GM18507 (cell line): ENCODE measurements at places on chromosomes 6 and 20.

DNA sequence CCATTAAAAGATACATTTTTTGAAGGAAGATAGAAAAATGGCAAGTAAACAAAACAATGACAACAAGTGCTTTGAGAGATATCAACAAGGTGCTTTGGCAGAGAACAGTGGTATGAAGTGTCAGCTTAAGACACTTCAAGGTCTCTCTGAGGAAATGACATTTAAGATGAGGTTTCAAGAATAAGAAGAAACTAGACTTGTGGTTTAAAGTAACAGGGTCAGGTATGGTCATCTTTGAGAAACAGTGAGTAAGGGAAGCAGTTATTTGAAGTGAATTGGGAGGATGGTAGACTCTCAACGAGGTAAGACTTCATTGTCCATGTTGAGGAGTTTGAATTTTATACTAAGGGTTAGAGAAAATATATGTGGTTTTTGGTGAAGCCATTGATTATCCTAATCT is 77.8 kb downstream of the SYCP2L start:
- DNase-seq, result no peak

GRCh38 chr20:51688600-51689244 is 79.5 kb downstream of the ATP9A start:
- no peak for DNase-seq

- no peak for DNase-seq
Observed at GRCh38 chr6:79269877-79270276, 35.4 kb upstream of the HMGN3 start.

DNA sequence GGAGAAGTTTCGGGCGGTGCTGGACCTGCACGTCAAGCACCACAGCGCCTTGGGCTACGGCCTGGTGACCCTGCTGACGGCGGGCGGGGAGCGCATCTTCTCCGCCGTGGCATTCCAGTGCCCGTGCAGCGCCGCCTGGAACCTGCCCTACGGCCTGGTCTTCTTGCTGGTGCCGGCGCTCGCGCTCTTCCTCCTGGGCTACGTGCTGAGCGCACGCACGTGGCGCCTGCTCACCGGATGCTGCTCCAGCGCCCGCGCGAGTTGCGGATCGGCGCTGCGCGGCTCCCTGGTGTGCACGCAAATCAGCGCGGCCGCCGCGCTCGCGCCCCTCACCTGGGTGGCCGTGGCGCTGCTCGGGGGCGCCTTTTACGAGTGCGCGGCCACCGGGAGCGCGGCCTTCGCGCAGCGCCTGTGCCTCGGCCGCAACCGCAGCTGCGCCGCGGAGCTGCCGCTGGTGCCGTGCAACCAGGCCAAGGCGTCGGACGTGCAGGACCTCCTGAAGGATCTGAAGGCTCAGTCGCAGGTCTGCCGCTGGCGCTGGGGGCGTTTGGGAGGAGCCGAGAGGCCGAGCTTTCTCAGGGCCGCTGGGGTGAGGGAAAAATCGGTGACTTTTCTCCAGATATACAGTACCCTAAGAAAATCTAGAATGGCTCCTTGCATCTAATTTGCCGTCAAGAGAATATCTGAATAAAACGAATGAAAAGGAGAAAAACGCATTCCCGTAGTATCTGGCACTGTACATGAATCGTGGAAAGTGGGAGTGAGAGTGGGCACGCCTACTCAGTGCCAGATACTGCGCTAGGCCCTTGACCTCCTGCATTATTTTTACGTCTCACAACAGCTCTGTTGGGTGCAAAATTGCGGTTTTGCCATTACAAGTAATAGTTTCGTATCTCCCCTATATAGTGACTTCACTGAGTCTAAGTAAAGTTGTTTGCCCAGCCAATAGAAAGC is 1.0 kb downstream of the CALHM6 start:
- DNase-seq, result peak; percentile 68

DNA sequence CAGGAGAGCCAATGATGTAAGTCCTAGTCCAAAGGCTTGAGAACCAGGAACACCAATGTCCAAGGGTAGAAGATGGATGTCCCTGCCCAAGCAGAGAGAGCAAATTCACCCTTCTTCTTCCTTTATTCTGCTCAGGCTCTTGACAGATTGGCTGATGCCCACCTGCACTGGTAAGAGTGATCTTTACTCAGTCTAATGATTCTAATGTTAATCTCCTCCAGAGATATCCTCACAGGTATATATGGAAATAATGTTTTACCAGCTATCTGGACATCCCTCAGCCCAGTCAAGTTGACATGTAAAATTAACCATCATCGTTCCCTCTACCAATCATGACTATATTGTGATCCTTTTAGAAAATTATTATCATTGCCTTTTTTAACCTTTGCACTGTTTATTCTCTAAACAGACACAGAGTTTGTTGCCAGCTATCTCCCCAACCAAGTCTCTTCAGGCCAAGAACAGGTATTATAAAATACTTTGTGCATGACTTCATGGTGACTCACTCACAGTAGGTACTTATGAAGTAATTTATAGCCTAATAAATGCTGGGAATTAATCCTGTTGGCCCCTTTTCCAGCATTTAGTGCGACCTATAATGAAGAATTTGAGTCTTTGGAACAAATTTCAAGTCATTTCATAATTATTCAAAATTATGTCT is 26.2 kb upstream of the TSHZ2 start:
- no peak for DNase-seq

DNA sequence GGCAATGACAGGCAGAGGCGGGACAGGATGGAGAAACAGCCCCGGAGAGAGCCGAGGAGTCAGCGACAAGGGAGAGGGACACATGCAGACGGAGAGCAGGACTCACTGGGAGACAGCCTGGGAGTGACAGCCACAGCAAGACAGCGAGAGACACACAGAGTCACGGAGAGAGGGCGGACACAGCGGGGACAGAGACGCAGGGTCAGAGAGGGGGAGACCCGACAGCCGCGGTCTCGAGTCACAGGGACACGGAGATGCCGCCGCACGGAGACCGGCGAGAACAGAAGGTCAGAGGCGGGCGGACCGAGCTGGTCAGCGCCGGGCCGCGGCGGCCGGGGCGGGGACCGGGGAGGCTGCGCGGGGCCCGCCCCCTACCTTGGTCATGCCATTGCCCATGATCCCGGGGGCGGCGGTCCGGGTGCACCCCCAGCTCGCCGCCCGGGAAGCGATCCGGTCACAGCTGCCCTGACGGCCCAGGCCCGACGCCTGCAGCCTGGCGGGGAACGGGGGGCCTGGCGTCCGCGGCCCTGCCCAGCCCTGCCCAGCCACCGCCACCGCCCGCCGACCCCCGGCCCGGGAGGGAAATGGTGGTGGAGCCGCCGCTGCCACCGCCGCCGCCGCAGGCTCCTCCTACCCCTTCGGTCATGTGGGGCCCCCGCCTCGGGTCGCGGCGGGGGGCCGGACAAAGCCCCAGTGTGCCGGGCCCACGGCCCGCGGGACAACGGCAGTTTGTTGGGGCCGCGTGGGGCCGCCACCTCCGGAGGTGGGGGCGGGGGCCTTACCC is at the start of the genes DUSP15 and TTLL9:
DUSP15 (minus strand) TSS at position 586 of the 784 bp plus-strand sequence; CDS start at position 396, 190 bp downstream.
TTLL9 (plus strand) TSS at position 693 of the 784 bp plus-strand sequence. CDS start 493 bp downstream, outside the sequence.
- DNase-seq, result no peak

- no peak for DNase-seq
Observed at GRCh38 chr6:25222006-25222678, 57.0 kb upstream of the CARMIL1 start.

DNA sequence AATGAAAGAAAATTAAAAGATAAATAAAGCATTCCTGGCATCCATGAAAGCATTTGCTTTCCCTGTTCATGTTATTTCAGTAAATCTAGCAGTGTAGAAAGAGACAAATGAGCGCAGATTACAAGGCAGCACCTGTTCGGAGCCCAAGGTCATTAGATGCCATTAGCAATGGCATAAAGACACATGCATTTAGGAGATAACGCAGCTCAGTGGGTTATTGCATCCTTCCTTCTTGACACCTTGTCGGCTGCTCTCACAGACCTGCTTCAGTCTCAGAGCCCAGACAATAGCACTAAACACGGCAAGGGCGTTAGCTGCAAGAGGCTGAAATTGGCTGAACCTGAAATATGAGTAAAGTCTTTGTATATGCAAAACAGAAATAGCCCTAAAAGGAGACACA is 140.3 kb downstream of the ATXN1 start:
- no peak for DNase-seq

DNA sequence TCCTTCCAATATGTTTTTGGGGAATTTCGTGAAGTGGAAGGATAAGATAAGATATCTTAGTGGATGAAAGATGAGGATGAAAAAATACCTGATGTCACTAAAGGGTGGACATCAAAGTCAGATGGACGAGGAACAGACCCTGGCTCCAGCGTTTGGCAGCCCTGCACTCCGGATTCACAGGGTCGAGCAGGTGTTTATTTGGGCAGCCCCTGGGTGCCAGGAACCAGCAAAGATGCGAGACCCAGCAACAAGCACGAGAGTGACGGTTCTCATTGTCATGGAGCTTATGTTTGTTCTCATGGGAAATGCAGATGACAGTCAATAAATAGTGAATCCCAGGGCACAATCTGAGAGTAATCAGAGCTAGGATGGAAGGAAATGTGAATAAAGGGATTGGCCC is 131.1 kb downstream of the PHACTR3 start:
- DNase-seq, result no peak

- no peak for DNase-seq
Observed at GRCh38 chr6:137286916-137287315, 67.7 kb upstream of the IFNGR1 start.

- DNase-seq, result no peak
Observed at GRCh38 chr6:26473429-26473757, 15.6 kb downstream of the BTN2A1 start.

DNA sequence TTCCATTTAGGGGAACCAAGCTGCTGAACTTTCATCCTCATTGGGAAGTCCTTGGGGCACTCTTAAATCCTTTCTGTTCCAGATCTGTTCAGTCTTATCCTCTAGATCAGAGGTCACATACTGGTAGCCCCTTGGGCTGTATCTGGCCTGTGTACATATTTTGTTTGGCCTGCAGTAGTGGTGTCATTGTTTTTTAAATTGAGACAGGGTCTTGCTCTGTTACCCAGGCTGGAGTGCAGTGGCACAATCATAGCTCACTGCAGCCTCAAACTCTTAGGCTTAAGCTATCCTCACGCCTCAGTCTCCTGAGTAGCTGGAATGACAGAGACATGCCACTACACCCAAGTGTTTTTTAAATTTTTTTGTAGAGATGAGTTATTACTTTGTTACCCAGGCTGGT is 14.8 kb downstream of the RALY start:
- DNase-seq, result no peak
